ENCODE measurements at places on chromosomes 5 and 9. TPM values are rescaled to one million over a fixed set of nuclear protein-coding genes. Genes with fewer than 3 reads are reported as not detected.

Gene ANKRD18B
- total RNA-seq: 2.4 TPM

Gene ZBED3
- 10.9 TPM for total RNA-seq

Gene MYORG
- total RNA-seq: 5.2 TPM

Gene HMGXB3
- 19.6 TPM for total RNA-seq

Gene DMAC1
- total RNA-seq: 129 TPM

Gene BTNL3
- 0.11 TPM for total RNA-seq

Gene ASTN2
- 79.3 TPM for total RNA-seq

Gene VLDLR
- total RNA-seq: 140 TPM

Gene CFAP90
- total RNA-seq: 0.09 TPM

Gene ELAVL2
- total RNA-seq: not detected

Gene ITGA2
- total RNA-seq: 1.7 TPM

Gene MORN5
- total RNA-seq: not detected

Gene SGCD
- total RNA-seq: 75.8 TPM

Gene PDLIM4
- 58.4 TPM for total RNA-seq

Gene CA9
- total RNA-seq: 1.1 TPM

Gene PDE6A
- not detected for total RNA-seq

Gene C5orf58
- total RNA-seq: not detected

Gene RORB
- total RNA-seq: 0.57 TPM

Gene HAVCR2
- 5.2 TPM for total RNA-seq

Gene TRIM41
- 20.8 TPM for total RNA-seq

Gene ORM2
- not detected for total RNA-seq

Gene FOXD4
- total RNA-seq: 0.15 TPM

Gene SEMA6A
- 4.0 TPM for total RNA-seq

Gene IFNE
- total RNA-seq: not detected

Gene PRRX2
- total RNA-seq: 5.7 TPM

Gene OBP2B
- total RNA-seq: not detected

Gene CNTLN
- total RNA-seq: 4.3 TPM

Gene FNIP1
- total RNA-seq: 26.8 TPM

Data from right cardiac atrium (tissue), 5 donors.